ENCODE measurements at places on chromosomes 7 and 10.

DNA sequence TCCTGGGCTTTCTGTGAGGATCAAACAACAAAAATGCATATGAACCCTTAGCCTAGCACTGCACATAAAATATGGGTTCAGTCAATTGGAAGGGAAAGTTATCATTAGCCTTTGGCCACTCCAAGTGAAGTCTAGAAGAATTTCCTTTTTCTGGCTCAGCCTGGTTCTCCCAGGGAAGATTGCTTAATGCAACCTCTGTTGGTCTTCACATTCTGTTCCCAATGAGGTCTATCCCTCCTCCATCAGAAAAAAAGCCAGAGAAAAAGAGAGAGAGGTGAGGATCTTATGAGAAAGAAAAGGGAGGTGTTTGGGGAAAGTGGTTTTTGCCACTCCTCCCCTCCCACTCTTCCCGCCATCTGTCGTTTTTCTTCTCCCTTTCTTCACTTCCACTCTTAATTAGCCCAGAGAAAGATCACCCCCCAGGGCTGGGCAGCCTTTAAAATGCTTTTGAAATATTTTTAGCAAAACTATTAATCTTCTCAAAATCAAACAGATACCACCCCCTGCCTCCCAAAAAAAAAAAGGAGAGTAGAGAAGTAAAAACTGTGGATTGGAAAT, 31.1 kb downstream of the CPVL start:
- DNase-seq = no peak

GRCh38 chr10:22443175-22443901, 98.0 kb downstream of the SPAG6 start:
- no peak for DNase-seq

GRCh38 chr10:58267713-58268453, at the start of gene IPMK:
IPMK (minus strand) TSS chr10:58267894; CDS start chr10:58267611, 283 bp downstream.
- DNase-seq = peak; percentile 94

- no peak for DNase-seq
Observed at GRCh38 chr7:142097571-142097970, 13.9 kb upstream of the MGAM2 start.

DNA sequence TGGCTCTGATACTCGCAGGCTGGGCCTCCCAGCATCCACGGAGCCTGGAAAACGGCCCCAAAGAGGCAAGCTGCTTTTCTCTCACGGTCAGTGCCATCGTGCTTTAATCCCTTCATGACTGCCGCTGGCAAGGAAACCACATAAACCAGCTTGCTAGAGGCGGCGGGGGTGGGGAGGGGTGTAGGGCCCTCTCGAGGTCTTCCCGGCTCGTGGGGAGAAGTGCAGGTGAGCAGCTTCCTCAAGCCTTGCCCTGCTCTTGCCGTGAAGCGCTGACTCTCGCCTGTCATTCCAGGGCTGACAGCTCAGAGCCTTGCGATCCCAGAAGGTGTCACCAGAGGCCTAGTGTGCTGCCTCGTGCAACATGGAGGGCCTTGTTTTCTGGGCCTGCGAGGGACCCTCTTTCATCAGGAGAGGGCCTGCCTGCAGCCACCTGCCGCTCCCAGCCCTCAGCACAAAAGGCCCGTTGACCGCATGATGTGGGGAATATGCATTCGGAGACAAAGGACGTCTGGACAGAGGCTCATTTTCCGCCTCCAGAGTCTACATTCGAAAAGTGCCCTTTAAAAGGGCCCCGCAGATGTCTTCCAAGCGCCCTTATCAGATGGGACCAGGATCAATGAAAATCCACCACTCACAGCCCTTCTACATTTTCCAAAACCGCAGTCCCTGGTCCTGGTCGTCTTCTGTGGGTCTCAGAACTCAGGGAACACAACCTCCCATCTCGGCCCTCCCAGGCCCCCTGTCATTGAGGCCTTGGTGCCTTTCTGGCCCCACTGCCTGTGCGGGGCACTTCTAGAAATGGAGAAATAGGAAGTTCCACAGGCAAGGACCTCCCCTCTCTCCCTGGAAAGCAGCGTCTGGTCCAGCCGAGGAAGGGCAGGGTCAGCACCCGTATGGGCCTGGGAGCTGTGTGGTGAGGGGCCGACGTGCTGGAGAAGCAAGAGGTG, 58.7 kb downstream of the ZRANB1 start:
- peak; percentile 67 for DNase-seq

- no peak for DNase-seq
Observed at GRCh38 chr10:113326160-113327111, 226.4 kb upstream of the HABP2 start.

GRCh38 chr10:116272440-116273283, at the start of gene GFRA1:
GFRA1 (minus strand) TSS chr10:116273206; CDS start chr10:116272029, 1,177 bp downstream.
- DNase-seq = no peak

- no peak for DNase-seq
Observed at GRCh38 chr10:132482090-132482800, 55.3 kb upstream of the INPP5A start.

DNA sequence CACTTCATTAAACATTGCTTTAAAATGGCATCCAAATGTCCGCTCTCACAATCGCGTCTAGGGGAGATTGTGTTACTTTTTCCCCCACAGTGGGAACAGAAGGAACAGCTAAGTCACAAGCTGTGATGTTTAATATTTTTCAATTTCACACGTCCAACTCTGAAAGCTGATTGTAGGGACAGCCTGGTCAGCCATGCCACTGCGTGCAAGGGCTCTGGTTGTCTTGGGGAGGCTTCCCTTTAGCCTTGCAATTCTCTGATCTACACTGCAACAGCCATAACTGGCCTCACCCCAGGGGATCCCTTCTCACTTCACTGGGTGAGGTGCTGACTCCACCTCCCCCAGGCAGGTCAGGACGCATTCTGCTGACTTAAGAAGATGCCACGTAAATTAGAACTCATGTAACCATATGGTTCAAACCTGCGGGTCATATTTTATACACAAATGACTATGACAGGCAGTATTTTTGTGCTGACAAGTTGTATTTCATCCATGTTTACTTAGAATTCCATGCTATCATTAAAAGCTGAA, 425.2 kb upstream of the NFE2L3 start:
- DNase-seq = no peak

DNA sequence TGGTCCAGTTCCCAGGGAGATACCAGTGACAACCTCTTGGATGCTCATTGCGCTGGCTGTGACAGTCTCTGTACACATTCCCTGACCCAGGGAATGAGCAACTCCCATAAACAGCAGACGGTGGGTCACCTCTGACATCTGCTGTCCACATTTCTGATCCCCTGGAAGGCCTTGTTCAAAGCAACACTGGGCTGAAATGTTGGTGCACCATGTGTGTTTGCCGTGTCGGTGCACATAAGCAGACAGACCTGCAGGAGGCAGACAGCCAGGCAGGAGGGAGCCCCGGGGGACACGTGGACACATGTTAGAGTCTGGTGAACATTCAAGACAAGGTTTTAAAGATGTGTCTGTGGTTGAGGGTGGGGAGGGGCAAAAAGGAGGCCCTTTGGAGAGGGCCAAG, 254.9 kb downstream of the PLXNA4 start:
- DNase-seq = no peak

DNA sequence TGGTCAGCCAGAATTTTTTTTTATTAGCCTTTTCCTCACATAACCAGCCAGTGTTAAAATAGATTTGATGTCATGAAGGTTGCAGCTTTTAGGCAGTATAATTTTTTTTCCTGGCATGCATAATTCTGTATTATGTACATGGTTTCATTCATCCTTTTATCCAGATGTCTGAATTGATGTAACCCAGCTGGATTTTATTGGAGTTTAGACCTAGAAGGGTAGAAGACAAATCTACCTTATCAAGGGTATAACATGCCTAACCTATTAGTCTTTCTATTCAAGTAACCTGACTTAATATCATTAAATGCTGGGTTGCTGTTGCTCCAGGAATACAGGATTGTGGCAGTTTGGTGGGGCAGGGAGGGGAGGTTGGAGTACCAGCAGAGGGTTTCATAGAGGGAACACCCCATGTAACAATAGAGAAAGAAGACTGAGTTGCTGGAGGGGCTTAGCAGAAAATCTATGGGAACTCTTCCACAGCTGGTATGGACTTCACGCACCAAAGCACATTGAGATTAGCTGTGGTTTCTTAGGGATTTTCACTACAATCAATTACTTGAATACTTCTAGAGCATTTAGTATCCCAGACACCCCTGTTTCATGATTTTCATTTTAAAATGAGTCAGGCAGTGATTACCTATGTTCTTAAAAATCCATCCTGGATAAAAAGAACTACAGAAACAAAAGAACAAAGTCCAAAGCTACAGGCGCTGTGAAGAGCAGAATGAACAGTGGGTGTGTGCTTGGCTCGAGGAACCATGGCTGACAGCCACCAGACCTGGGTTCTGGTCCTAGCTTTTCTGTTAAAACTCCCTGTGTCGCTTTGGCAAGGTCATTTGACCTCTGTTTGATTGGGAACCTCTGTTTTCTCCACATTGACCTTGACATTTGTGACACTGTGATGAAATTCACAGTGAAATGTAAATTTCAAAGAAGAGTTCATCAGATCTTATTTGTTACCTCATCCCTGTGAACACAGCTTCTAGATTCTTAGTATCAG, 93.5 kb downstream of the CREM start:
- DNase-seq = no peak

DNA sequence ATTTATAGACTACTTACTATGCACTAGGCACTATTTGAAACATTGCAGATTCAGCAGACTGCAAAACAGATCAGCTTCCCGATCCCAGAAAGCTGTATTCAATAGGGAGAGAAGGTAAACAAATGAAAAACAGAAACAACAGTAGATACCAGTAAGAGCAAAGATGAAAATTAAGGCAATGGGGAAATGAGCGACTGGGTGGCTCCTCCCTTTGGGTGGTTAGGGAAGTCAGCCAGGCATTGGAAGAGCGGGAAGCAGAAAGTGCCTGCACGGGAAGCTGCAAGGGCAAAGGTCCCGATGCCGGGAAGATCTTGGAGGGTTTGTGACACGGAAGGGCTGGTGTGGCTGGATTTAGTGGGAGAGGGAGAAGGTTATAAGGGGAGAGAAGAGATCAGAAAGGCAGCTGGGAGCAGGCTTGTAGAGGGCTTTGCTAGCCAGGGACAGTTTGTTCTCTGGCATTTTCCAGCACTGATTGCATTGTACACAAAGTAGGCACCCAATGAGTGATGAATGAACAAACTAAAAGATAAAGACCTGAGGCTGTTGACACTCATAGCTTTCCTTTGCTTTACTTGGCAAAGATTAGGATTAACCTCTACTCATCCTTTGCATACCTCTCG, 67.8 kb downstream of the NAMPT start:
- no peak for DNase-seq

DNA sequence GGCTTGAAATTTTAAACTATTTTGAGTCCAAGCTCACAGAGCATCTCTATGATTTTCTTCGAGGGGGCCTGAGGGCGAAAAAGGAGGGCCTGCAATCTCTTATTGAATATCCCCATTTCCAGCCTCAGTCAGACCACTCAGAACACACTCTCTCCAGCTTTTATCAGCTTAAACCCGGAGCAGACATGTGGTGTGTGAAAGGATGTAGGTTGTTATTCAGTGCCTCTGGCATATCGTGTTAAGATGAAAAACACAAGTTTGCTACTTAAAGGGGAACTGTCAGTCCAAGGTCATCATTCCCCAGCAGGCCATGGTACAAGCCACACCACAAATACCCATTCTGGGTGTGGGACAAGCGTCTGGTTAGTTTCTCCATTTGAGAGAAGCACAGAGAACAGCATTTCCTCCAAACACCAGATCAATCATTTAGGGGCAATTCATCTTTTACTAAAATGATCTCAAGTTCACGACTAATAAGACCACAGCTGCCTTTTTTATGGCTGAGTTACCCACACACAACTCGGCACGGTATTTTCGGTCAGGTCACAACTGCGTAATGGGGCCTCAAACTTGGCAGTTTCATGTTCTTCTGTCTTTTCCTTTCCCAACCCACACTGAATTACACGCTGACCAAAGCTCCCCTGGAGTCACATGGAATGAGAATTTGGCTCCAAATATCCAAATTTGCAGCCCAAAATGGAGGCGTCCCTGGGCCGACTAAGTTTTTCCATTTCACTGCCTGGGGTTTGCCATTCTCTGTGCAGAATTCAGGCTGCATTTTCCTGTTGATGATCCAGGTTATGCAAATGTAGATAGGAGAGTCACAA, 188.4 kb downstream of the SEM1 start:
- no peak for DNase-seq

GRCh38 chr7:113890331-113891030, 28.3 kb downstream of the PPP1R3A start:
- DNase-seq = no peak

DNA sequence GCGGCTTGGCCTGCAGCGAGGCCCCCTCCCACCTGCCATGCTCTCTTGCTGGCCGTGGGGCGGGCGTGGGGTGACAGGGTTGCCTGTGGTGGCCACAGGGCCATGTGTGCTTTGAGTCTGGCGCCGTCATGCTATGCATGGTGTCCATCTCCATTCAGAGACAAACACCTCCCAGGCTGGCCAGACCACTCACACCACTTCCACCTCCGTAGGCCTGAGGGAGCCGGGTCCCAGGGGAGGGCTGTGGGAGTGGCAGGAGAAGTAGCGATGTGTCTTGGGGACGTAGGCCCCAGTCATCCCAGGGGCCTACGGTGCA, 65.5 kb downstream of the DNAJB6 start:
- no peak for DNase-seq

DNA sequence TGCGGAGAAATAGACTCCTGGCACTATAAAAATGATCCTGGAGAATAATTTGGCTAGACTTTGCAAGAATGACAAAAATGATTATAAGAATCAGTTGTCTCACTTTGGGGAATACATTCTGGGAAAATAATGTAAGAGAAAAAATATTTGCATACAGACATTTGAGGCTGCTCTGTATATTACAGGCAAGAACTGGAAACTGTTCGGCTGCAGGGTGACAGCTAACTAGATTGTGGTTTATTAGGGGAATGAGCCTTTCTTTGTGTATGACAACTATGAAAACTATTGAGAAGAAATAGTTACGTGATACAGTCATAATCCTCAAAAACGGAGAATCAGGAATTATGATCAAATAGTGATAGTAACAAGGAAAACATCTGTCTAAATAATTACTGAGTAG, 8.6 kb downstream of the TRIM56 start:
- no peak for DNase-seq

GRCh38 chr7:141685285-141686023, 16.5 kb downstream of the DENND11 start:
- peak; percentile 46 for DNase-seq

- DNase-seq = no peak
Observed at GRCh38 chr10:70692043-70692603, 19.8 kb downstream of the ADAMTS14 start.

DNA sequence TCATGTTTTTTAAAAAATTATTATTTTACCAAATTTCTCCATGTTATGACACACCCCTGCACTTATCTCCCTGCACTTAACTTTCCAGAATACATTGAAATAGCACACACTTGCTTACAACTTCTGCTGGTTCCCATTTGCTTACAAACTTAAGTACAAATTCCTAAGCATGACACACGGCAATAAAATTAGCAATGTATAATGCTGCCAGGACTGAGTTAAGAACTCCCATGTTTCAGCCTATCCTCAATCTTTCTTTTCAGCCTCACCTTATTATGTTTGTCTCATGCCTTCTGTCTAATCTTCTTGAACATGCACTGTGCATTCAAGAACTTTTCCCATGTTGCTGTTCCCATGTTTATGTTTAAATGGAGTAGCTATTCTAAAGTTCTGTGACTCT, 40.8 kb downstream of the PRPS1L1 start:
- DNase-seq = no peak
